Fibroblast of skin of abdomen (primary cell): ENCODE measurements at places on chromosomes 13 and 19.
A peak's percentile ranks its signal among the peaks of the same experiment; 100 is the strongest.

GRCh38 chr13:24683351-24683750 lies 3.1 kb downstream of the ATP12A start:
- no peak for DNase-seq

- no peak for DNase-seq
Measured at GRCh38 chr19:4060621-4061177, 6.0 kb downstream of the ZBTB7A start.

GRCh38 chr19:11268783-11269267 lies 6.5 kb upstream of the DOCK6 start:
- peak; percentile 41 for DNase-seq

- peak; percentile 21 for DNase-seq
Measured at GRCh38 chr13:31835932-31836331, 96.6 kb downstream of the RXFP2 start.

DNA sequence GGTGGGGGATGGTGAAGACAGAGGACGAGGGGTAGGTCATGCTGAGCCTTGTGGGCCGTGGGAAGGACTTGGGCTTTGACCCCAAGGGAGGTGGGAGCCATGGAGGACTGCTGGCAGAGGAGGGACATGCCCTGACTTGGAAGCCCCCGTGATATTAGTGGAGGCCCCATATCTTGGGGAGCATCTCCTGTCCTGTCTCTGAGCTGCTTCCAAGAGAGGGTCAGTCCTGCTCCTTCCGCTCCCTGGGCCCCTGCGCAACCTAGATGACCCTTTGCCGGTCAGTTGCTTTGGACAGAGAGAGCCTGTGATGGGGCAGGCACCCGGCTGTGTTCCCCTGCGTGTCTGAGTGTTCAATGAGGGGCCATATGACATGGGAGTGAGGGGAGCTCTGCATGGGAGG lies 5.2 kb downstream of the TLE6 start:
- DNase-seq, result no peak

DNA sequence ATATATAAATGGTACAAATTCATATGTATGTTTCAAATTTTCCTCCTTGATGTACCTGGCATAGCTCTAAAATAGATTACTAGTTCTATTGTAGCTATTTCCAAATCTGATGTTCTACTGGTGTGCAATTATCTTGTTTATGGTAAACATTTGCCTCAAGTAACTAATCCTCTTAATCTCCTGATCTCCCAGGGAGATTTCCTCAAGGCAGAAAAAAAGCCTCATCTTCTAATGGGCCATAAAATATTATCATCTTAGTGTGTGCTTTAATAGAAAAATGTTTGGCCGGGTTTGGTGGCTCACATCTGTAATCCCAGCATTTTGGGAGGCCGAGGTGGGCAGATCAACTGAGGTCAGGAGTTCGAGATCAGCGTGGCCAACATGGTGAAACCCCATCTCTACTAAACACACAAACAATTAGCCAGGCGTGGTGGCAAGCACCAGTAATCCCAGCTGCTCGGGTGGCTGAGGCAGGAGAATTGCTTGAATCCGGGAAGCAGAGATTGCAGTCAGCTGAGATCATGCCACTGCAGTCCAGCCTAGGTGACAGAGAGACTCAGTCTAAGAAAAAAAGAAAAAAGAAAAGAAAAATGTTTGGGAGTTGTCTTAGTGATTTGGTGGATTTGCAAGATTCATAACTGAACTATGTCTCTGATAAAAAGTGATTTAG lies 498.9 kb upstream of the SLITRK5 start:
- no peak for DNase-seq
